ENCODE measurements at places on chromosomes 4 and X. TPM values are rescaled to one million over a fixed set of nuclear protein-coding genes. Genes with fewer than 3 reads are reported as not detected.

DNA sequence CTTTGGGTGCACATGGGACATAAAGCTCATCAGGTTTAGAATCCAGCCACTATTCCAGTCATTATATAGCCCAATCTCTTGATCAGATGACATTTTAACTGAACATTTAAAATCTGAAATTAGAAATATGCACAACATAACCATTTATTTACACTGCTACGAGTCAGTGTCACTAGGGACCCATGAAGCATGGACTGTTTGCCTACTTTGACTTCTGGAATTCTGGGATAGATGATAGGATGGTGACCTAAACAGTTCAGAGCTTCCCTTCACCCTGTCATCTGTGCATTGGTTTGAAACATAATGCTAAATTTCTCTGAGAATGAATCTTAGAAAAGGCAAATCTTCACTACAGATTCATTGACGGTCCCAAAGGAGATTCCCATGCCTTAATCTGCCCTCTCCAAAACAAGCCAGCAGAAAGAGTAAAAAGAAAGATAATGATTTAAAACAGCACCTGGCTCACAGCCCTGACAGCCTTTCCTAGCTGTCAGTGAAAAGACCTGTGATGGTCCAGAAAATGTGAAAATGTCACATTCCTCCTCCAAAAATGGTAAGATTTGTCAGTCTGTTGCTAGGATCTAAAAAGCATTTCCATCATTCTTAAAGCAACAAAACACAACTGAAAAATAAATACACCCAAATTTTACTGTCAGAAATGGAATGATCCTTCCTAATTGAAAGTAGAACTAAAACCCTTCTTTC lies 18.9 kb upstream of the HERC3 start:
- H3K36me3 ChIP-seq = no peaks in the 10 kb centered on the region
- H3K4me1 ChIP-seq = no peaks in the 10 kb centered on the region
- no peak overlapping the region for H3K4me3 ChIP-seq
- ATAC-seq = no peak

DNA sequence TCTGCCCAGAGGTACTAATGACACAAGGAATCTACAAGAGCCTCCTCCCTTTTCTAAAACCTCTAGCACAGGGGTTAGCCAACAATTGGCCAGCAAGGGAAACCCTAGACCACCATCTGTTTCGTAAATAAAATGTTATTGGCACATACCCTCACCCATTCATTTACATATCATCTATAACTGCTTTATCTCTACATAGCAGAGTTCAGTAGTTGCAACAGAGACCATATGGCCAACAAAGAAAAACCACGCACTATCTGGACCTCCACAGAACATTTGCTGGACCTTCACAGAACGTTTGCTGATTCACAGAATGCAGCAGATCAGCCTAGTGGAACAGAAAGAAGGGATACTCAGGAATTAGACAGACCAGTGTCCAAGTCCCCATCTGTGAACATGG lies 9.4 kb downstream of the SLC2A9 start:
- no peak for ATAC-seq
- no peak overlapping the region for H3K4me3 ChIP-seq
- H3K4me1 ChIP-seq = no peaks in the 10 kb centered on the region
- no peak overlapping the region for H3K27ac ChIP-seq
- H3K36me3 ChIP-seq = no peaks in the 10 kb centered on the region

DNA sequence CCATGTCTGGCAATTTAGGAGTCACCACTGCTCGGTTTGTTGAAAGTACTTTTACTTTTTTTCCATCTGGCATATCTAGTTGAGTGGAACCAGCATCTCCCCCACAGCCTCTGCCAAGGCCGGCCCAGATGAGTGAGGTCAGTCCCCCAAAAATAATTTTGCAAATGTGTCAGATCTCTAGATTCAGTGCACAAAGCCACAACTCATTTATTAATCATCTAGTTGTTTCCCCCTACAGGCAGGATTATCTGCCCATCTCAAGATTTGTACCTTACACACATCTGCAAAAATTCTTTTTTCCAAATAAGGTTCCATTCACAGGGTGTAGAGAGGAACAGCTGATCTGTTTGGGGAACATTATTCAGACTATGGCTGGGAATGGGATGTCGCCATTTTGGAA lies 174.0 kb upstream of the MXRA5 start:
- no peak overlapping the region for H3K4me3 ChIP-seq
- H3K4me1 ChIP-seq = no peaks in the 10 kb centered on the region
- H3K27ac ChIP-seq = no peak overlapping the region
- no peak for ATAC-seq
- no peaks in the 10 kb centered on the region for H3K36me3 ChIP-seq

Gene TMEM31
- total RNA-seq = not detected

Gene SH3RF1
- total RNA-seq = 1.4 TPM

All from activated T-helper 17 cell treated with anti-CD3 and anti-CD28 coated beads, Interleukin-2, amount 50 U/mL, for 72 hours (primary cell).